ENCODE measurements at places on chromosomes 6 and 20. TPM values are rescaled to one million over a fixed set of nuclear protein-coding genes. Genes with fewer than 3 reads are reported as not detected.

DNA sequence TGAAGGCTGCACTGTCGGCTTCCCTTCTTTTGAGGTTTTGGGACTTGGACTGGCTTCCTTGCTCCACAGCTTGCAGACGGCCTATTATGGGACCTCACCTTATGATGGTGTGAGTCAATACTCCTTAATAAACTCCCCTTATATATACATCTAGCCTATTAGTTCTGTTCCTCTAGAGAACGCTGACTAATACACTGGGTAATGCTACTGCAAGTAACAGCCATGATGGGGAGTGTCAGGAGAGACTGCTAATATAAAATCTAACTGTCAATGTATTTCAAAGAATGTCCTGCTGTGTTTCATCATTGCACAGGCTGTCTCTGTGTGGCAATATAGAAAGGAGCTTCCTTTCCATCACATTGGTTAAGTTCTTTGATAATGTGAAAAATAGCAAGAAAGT, 57.7 kb upstream of the UST start:
- DNase-seq, result no peak

DNA sequence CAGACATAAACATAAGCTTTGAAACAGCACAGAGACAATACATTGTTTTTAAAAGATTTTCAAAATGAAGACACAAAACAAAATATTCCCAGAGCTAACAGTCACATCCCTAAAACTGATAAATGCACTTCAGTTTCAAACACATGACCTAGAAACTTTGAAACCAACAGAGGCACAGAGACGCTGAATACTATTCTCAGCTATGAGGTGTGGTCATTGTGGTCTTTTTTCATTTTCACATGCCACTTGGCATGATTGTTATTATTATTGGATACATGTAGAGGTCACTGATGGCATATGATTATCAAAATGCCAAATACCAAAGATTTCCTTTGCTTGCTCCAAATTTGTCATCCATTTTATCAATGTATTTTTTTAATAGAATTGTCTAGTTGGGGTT, 306.9 kb downstream of the QKI start:
- DNase-seq, result no peak

- DNase-seq, result no peak
Observed at GRCh38 chr6:169215201-169215681, 38.4 kb downstream of the THBS2 start.

The CST3 gene
- polyA plus RNA-seq, result 101 TPM

The DZANK1 gene
- 1.8 TPM for polyA plus RNA-seq

The OR2B2 gene
- polyA plus RNA-seq, result not detected

Data from forelimb muscle (tissue), 1 donor.